Tongue (tissue), 3 donors: ENCODE measurements at places on chromosomes 12 and 14. TPM values are rescaled to one million over a fixed set of nuclear protein-coding genes. Genes with fewer than 3 reads are reported as not detected.

PLEKHG7 gene
- not detected for total RNA-seq

TWF1 gene
- 51.0 TPM for total RNA-seq

PPP1R3E gene
- total RNA-seq, result 12.4 TPM

INHBC gene
- not detected for total RNA-seq

ZNF140 gene
- 21.2 TPM for total RNA-seq

PTCSC3 gene
- total RNA-seq, result not detected

CIROP gene
- total RNA-seq, result not detected

ADAM21 gene
- total RNA-seq, result not detected

SLC5A8 gene
- total RNA-seq, result 0.41 TPM

CKB gene
- 105 TPM for total RNA-seq

AHNAK2 gene
- 51.0 TPM for total RNA-seq

KRT75 gene
- total RNA-seq, result 0.21 TPM

PAX9 gene
- total RNA-seq, result 31.5 TPM

JDP2 gene
- total RNA-seq, result 54.7 TPM

KRT8 gene
- 42.0 TPM for total RNA-seq

ANO2 gene
- 4.8 TPM for total RNA-seq

SELPLG gene
- 2.2 TPM for total RNA-seq

AQP6 gene
- 0.10 TPM for total RNA-seq

SLC22A17 gene
- total RNA-seq, result 30.5 TPM

BICD1 gene
- total RNA-seq, result 14.0 TPM

KITLG gene
- total RNA-seq, result 41.1 TPM

SERPINA10 gene
- total RNA-seq, result not detected

CLEC2B gene
- 25.2 TPM for total RNA-seq

BORCS5 gene
- total RNA-seq, result 35.7 TPM

TAS2R42 gene
- total RNA-seq, result not detected

CLEC4D gene
- 0.31 TPM for total RNA-seq

SENP1 gene
- 22.1 TPM for total RNA-seq

WSCD2 gene
- 5.5 TPM for total RNA-seq

SALL2 gene
- 9.0 TPM for total RNA-seq

FAM90A1 gene
- total RNA-seq, result not detected

CLEC2D gene
- 12.4 TPM for total RNA-seq

OR4L1 gene
- not detected for total RNA-seq
